Pons (tissue), 1 donor: ENCODE measurements at places on chromosomes 12 and 14.
A peak's percentile ranks its signal among the peaks of the same experiment; 100 is the strongest.

DNA sequence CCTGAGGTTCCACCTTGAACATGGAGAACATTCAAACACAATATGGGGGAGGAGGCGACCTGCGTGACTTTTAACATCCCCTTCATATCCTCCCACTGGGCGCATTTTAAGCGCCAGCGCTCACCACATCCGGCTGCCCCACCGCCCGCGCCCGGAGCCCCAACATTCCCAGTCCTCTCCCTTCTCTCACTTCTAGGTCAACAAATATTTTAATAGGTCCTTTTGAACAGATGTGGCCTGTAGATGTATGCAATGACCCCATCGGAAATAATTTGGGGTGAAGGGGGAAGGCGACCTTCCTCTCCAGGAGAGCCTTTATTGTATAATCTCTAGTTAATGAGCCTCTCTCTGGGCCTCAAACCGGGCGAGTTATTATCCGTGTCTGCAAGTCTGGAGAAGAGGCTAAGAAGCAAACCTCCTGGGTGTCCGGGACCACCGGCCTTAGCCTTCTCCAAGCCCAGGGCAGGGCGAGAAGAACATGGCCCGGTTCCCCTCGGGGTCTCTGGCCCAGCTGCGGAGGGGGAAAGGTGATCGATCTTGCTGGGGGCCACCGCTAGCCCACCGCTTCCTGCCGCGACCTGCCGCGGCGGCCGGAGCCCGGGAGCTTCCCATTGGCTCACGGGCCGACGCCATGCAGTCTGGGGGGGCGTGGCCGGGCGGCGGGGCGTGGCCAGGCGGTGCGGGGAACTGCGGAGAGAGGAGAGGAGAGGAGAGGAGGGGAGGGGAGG, 83.2 kb upstream of the HMGA2 start:
- no peak for DNase-seq

DNA sequence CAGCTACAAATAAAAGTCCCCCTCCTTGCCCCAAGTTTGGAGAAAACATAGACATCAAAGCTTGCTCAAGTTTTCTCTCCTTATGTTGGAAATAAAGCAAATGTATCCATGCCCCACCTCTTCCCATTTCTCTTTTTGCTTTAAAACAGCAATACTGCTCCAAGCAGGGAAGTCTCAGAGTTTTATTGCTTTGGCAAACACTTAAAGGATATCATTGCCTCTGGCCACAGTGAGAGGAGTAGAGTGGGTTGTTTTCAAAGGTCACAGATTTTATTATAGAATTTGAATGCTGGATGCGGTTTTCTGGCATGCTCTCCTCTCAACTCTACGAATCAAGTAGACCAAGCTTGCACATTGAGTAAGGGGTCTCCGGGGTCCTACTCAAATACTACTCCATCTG, 149.7 kb downstream of the TTC7B start:
- no peak for DNase-seq

GRCh38 chr12:38555620-38556591, 239.3 kb downstream of the ALG10B start:
- no peak for DNase-seq

- no peak for DNase-seq
Measured at GRCh38 chr14:71238835-71239234, 331.6 kb downstream of the PCNX1 start.

DNA sequence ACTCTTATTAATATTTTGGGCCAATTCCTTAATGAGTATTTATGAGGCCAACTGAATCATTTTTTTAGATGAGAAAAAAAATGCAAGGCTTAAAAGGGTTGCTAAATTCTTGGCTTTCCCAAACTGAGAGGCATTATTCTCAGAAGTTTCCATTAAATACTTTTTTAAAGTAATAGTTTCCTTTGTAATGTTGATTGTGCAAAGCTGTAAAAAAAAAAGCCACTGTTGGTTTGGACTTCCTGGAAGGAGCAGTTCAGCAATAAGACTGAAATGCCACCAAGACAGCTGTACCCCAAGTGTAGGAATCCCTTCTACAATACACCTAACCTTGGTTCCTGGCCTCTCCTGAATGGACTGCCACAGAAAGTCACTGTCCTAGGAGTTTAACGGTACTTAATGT, 231.3 kb downstream of the MON2 start:
- DNase-seq = no peak

DNA sequence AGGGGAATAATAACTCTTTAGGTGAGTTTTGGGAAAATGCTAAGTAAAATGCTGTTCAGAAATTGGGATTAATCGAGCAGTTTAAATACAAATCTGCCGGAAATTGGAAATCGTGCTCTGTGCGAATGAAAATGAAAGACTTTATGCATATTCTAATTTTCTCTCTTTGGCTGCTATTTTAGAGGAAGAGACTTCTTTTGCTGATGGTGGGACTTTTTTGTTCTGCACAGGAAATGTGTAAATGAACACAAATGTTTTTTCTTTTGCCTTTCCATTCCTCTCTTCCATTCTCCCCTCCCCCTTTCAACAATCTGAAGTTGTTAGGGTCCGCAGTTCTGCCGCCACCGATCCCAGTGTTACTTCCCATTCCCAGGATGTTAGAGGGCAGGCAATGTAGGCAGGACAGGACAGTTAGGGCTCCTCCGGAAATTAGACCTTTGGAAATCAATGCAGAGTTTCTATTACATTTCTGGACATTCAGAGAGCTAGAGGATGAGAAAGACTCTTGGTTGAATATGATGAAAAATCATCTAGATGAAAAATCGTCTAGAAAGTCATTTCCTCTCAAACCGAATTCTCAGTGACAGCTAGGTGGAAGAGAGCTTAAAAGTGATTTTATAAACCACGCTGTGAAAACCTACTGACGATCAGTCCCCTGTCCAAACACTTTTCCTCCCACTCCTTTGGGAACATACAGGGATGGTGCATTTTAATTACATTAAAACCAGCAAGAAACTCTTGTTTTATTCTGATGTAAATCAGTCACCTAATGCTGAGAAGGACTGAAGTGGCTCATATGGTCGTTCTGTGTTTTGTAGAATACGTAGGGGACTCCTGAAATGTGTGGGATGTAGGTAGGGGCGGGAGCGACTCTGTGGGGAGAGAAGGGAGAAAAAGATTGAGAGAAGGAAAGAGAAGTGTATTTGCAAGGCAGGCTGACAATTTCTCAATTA, 17.8 kb downstream of the FOXG1 start:
- DNase-seq = no peak

DNA sequence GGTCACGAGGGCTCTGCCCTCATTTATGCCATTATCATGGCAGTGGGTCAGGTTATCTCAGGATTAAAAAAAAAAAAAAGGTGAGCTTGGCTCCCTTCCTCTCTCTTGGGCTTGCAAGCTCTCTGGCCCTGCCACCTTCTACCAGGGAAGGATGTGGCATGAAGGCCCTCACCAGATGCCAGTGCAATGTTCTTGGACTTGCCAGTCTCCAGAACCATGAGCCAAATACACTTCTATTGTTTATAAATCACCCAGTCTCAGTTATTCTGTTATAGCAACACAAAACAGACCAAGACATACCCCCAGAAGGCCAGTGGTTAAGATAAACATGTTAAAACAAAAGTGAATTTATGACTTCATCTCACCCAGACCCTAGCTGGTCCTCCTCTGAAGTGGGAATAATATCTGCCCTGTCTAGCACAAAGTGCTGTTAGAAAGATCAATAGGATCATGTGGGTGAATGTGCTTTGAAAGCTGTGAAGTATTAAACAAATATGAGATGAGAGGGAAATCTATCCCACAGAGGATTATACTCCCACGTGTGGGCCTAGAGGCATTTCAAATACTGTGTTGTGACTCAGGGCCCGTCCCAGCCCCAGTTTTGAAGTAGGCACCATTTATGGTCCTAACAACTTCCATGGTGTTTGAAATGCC, 88.6 kb downstream of the NINJ2 start:
- no peak for DNase-seq

GRCh38 chr12:130574402-130574801, 141.7 kb downstream of the RIMBP2 start:
- no peak for DNase-seq

- no peak for DNase-seq
Measured at GRCh38 chr12:15632708-15633107, 156.5 kb downstream of the EPS8 start.

DNA sequence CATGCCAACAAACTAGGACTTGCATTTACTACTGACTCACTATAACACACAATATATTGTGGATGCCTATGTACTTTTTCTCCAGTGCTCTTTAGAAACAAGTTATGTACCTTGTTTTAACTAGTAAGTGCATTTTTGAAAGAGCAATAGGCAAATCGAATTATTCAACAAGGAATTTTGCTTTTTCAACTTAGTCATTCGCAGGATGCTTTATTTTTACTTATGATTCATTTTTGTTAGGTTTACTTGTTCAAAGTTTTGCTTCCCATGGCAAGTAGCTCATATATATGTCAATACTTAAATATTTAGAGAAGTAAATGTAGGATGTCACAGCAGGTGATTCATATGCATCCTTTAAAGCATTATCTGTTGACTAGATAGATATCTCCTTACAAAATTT, 149.8 kb downstream of the PELI2 start:
- no peak for DNase-seq

DNA sequence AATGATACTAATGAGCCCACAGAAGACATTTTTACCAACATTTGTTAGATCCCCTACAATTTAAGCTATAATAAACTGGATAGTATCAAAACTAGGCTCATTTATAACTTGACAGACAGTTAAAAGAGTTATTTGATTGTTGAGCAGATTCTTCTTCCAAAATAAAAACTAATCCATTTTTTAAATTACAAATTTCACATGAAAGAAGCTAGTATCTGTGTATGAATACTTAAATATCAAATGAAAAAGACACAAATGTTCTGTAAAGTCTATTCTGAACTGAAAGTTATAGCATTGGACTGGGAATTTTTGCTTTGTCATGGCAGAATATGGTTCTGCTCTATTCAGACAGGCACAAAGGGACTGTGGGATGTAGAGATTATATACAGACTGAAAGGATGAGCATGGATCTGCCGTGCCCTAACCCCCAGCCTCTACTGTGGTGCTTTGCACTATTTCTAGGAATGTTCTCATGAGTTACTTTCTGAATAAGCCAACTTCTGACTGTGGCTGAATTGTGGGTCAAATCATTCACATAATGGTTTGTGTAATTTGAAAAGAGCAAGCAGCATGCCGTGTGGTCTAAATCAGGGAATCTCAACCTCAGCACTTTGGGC, 352.7 kb downstream of the KCNH5 start:
- no peak for DNase-seq

GRCh38 chr14:43706900-43707299, 800.2 kb downstream of the FSCB start:
- no peak for DNase-seq

DNA sequence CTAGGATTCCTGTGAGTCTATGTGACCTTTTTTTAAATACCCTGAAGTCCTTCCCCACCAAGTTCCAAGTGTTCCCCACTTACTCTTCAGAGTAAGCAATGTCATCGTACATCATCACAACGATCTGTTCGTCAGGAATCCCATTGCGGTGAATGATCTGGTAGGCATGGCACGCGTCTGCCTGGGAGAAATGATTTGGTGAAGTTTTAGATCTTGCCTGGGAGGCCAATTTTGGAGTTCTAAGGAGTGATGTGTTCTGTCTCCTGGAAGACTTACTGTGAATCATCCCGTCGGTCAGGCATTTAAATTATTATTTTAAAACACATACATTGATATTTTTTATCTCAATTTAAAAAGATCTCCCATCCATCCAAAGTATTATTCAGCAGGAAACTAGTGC, 29.8 kb downstream of the LGMN start:
- DNase-seq = no peak

GRCh38 chr12:56010111-56010570, 10.7 kb upstream of the IKZF4 start:
- DNase-seq = no peak

DNA sequence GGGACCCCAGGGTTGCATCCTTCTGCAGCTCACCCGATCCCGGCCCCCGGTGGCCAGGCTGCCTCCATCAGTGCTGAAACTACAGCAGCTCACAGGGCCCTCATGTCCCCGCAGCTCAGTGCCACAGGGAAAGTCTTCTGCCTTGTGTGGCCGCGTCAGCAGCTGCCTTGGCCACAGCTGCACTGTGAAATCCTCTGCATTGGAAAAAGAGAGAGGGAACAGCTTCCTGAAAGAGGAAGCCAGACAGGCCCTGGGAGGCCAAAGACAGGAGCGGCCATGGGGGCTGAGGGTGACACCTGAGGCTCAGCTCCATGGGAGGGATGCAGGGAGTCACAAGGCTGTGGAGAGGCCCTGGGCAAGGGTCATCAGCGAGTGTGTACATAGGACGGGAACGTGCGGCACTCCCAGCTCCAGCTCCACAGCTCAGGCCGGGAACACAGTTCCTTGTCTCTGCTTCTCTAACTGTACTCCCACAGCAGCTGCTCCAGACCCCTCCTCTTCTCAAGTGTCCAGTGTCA, 32.7 kb downstream of the PARP2 start:
- no peak for DNase-seq

DNA sequence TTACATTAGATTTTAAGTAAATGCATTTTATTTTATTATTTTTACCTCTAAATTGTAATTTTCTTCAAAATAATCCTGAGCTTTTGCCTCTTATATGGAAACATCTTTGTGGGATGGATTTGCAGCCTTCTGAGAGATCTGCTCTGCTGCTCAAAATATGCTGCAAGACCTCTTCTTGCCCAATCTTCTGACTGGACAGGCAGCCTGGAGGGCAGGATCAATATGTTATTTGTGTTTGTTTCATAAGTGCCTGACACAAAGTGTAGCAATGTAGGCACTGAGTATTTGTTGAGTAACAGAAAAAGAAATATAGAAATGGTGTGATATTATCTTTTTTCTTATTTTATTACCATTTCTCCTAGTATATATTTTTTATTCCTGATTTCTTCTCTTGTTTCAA, 1106.9 kb downstream of the TMTC2 start:
- no peak for DNase-seq

GRCh38 chr14:105023144-105023543, 2.3 kb upstream of the CDCA4 start:
- no peak for DNase-seq

GRCh38 chr12:54991161-54991990, 6.8 kb upstream of the TESPA1 start:
- DNase-seq = peak; percentile 3

DNA sequence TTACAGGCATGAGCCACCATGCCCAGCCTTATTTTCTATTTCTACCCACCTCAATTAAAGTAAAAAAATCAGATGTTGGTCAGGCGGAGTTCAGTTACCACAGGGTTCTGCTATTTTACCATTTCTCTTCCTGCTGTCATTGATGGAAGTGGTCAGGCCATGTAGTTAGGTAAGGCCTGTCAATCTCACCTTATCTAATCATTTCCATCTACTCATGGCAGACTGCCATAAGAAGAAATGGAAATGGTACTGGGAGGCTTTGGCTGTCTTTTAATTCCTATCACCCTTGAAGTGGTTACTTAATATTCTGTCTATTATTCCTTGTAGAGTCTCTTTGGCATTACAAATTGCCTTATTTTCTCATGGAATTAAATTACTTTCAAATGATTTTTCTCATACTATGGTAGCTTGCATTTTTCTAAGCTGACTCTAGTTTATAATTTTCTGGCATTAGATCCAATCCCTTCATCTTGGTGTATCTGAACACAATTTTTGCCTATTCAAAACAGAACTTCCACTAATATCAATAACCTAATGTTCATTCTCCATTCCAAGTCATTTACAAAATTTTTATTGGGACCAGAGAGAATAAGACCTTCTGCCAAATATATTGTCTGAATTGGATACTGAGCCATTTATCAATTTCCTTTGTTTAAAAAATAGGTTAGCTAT, 198.7 kb downstream of the DACT1 start:
- DNase-seq = no peak
